ENCODE measurements at places on chromosomes 2 and 18.

GRCh38 chr2:201228912-201229290 is 31.4 kb upstream of the CASP8 start:
- DNase-seq: no peak

GRCh38 chr2:44655401-44655864 is 286.1 kb upstream of the SIX3 start:
- no peak for DNase-seq

DNA sequence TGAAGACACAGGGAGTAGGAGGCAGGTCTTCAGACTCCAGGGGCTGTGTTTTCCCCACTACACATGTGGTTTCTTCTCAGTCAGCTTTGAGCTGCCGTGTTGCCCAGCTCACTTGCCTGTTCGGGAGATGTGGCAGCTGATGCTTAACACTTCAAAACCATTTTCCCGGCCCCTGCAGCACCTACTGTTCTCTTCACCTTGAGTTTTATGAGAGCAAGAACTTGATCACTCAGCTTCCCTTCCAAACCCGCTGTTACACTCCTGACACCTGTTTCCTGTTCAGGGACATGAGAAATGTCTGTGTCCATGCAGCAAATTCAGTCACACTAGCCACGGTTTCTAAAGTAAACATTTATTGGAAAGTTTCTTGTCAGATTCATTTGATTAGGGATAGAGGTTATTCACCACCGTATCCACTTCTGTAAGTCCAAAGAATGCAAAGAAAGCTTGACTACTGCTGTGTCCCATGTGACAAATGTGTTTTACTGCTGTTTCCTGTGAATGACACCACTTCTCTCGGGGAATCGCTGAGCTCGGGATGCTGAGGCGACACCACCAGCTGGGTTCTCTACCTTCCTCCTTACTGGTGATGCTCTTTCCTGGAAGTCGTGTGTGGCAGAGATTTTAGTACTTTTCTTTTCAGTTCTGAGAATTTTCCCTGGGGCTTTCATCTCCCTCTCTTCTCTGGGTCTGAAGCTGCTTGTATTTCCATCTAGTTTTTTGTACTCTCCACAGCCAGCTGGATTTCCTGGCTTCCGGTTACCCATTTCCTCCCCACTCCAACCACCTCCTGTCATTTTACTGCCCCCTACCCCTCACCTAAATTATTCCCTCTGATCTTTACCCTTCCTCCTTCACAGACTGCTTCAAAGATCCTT is 91.7 kb downstream of the KLF7 start:
- DNase-seq: no peak

DNA sequence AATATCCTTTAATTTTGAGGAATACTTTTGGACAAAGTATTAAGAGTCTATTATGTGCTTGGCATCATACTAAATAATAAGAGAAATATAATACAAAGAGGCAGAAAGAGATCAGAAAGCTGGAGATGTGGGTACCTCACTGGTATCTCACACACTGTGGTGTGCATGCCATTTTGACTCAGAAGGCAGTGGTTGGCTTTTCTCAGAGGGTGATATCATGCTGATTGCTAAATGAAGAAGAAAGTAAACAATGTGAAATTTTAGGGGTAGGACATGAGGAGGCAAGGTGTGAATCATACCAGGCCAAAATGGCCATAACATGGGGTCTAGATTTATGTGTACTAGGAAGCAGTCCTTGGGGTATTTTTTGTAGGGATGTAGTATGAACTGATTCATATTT is 16.6 kb upstream of the SPOPL start:
- no peak for DNase-seq

DNA sequence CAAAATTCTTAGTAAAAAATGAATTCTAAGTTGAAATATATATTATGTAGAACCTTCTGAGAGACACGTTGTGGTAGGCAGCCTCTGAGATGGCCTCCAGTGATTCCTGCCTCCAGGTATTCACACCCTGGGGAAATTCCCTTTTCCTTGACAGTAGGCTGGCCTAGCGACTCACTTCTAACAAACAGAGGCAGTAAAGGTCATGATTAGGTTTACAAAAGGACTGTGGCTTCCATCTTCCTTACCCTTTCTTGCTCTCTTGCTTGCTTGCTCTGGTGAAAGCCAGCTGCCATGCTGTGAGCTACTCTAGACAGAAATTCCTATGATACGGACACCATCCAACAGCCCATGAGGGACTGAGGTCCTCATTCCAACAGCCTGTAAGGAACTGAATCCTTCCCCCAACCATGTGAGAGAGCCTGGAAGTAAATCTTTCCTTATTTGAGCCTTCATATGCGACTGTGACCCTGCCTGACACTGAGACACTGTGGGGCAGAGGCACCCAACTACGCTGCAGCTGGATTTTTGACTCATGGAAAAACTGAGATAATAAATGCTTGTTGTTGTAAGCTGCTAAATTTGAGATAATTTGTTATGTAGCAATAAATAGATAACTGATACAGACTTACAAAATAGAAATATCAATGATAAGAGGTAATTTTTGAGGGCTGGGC is 32.7 kb upstream of the SERTAD2 start:
- DNase-seq: no peak

DNA sequence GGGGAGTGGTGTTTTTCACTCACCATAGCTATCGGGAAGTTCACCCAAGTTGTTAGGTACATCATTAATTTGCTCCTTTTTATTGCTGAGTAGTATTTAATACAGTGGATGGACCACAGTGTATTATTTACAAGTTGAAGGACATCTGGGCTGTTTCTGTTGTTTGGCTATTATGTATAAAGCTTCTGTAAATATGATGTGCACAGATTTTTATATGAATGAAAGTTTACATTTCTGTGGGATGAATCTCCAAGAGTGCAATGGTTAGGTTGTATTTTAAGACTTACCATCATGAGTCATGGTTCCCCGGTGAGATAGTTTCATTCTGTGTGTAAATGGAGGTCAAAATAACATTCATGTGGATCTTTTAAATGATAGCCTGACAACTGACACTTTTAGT is 337.4 kb downstream of the PTPRM start:
- no peak for DNase-seq

- DNase-seq: no peak
Measured at GRCh38 chr2:25817630-25818029, 60.7 kb downstream of the ASXL2 start.

DNA sequence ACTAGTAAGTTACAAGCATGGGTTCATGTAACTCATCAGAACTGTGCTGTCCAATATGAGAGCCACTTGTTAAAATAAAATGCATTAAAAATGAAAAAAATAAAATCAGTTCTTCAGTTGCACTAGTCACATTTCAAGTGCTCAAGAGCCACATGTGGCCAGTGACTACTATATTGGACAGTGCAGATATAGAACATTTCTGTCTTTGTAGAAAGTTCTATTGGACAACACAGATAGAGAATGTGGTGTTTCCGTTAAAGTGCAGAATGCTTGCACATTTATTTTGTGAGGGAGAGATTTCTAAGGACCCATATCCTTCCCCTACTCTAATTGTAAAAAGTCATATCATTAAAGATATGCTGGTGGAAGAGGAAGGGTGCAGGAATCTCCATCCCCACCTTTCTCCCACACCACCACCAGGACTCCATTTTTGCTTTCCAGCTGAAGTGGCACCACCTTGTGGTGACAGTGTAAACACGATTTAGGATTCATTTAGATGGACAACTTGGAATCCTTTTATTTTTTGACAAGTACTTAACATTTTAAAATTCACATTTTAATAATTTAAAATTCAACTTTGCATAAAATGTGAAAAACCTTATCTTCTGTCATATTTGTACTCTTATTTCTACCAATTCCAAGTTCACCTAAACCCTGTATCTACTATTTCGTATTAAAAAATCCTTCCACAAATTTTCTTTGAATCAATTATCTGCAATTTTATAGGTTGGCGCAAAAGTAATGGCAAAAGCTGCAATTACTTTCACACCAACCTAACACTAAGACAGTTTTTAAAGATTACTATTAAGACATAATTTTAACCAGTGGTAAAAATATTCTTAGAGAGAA is 9.4 kb upstream of the CD302 start:
- DNase-seq: no peak

DNA sequence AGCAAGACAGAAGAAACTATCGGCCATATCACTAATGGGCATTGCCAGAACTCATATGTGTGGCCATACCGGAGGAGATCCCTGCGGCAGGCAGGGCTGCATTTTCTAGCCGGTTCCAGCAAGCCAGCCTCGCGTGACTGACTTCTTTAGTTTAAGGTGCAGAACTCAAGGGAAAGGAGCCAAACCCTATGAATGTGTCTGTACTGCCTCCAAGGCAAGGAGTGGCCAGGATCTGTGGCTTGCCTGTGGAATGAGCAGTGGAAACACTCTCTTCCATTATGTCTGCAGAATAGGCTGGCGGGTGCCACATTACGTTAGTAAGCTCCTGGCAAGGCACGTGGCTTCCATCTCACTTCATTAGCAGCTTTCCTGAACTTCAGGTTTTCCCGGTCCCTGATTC is 137.6 kb downstream of the ATL2 start:
- no peak for DNase-seq

DNA sequence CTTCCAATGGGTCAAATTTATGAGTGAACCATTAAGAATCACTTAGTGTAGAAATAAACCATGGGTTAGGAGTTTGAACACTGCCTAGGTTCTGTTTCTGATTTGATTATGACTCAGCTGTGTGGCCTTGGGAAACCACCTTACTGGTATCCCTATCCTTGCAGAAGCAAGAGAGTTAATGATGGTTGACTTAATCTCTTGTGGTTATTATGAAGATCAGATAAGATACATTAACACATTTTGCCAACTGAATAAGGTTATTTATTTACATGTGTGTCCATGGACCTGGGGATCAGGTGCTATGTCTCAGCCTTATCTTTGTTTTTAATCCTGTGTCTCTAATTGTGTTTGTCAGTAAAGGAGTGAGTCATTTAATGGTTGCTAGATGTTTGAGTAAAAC is 5.4 kb upstream of the KCNJ13 start:
- DNase-seq: no peak

DNA sequence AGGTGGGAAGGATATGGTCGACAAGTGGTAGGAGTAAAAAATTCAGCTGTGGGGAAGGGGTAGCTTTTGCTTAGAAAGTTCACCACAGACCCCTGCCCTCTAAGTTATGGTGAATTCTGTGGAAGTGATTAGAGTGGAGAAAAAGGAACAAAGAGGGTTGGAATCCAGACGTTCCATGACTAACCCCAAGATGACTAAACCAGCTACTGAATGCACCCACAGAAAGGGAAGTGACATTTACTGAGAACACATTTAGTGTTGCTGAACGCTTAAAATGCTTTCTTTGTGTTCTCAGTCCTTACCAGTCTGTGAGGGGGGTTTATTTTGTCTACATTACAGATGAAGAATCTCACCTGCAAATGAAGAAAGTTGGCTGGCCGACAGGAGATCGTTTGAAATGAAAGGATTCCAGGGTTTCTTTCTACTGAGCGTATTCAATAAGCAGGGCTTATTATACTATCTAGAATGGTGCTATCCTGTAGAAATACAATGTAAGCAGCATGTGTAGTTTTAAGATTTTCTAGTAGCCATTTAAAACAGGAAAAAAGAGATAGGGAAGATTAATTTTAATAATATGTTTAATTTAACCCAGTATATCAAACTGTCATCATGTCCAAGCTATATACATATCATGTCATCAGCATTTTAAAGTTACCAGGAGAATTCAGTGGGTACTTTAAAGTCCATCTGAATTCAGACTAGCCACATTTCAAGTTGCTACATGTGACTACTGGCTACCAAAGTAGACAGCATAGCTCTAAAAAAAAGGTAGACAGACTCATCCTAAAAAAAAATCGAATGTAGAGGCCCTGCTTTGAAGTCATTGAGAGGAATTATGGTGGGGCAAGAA is 60.1 kb downstream of the LIMS1 start:
- DNase-seq: no peak

GRCh38 chr2:197208024-197208423 is 102.6 kb downstream of the ANKRD44 start:
- DNase-seq: no peak

- DNase-seq: no peak
Measured at GRCh38 chr2:135119582-135119981, 67.5 kb downstream of the RAB3GAP1 start.

GRCh38 chr2:123890148-123890547 is 134.9 kb upstream of the CNTNAP5 start:
- DNase-seq: no peak

DNA sequence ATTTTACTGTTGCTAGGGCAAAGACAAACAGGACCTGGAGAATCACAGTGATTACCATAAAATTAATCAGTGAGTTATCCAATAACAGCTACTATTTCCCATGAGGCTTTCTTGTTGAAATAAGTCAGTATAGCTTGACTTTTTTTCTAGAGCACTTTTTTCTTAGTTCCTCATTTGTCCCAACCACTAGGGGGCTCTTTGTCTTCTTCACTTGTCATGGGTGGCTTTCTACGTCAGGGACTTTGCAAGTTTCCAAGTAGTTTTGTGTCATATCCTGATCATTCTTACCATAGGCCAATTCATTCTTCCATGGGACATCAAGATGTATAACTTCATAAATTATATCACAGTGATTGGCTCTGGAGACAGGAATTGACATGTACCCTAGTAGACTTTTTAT is 1019.6 kb upstream of the PIK3C3 start:
- DNase-seq: no peak

Data from omental fat pad (tissue), 4 donors.